Right ventricle myocardium inferior (tissue), 1 donor: ENCODE measurements at places on chromosomes 4 and X.
A peak's percentile ranks its signal among the peaks of the same experiment; 100 is the strongest.

- no peak for DNase-seq
Measured at GRCh38 chr4:41602113-41602512, 64.2 kb downstream of the LIMCH1 start.

DNA sequence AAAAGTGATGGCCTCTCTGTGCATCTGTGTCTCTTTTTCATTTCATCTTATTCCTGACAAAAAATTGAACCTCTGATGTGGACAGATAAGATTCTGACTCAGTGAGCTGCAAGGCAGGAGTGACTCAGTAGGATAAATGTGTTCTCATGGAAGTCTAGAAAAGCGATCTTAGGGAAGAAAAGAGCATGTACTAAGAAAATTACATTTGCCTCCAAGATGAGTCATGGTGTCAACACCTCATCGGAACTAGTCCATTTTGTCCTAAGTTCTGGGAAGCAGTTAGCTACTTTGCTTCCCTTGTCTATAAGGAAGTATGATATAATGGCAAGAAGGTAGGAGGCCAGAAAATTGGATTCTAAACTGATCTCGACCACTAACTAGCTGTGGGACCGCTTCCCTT lies 83.5 kb upstream of the AFF2 start:
- DNase-seq: no peak

DNA sequence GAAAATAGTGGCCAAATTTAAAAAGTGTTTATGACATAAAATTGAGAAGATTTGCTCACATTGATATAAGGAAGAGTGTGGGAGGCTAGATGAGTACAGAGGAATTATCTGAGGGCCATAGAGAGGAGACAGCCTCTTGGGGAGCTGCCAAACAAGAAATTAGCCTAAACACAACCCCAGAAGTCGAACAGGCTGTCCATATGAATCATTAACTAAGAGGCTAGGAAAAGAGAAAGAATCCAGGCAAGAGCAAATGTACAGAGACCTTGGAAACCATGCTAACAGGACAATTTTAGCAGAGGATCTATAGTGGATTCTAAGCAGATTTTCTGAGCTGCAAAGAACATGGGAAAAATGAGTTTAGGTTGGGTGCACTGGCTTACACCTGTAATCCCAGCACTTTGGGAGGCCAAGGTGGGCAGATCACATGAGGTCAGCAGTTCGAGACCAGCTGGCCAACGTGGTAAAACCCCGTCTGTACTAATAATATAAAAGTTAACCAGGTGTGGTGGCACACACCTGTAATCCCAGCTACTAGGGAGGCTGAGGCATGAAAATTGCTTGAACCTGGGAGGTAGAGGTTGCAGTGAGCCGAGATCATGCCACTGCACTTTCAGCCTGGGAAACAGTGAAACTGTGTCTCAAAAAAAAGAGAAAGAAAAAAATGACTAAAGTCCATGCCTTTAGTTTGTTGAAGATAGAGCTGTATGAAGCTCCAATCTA lies 76.1 kb downstream of the NWD2 start:
- DNase-seq: no peak

GRCh38 chrX:43467608-43468234 lies 188.4 kb upstream of the MAOA start:
- DNase-seq: no peak

- DNase-seq: no peak
Measured at GRCh38 chrX:40267334-40268187, 169.8 kb upstream of the BCOR start.

- DNase-seq: peak; percentile 46
Measured at GRCh38 chr4:153788413-153789276, at the start of gene SFRP2. Gene SFRP2, minus strand, starts transcription at chr4:153789083. Its CDS starts 248 bp downstream, at chr4:153788835.

GRCh38 chr4:103292959-103293358 lies 94.8 kb upstream of the CENPE start:
- no peak for DNase-seq

DNA sequence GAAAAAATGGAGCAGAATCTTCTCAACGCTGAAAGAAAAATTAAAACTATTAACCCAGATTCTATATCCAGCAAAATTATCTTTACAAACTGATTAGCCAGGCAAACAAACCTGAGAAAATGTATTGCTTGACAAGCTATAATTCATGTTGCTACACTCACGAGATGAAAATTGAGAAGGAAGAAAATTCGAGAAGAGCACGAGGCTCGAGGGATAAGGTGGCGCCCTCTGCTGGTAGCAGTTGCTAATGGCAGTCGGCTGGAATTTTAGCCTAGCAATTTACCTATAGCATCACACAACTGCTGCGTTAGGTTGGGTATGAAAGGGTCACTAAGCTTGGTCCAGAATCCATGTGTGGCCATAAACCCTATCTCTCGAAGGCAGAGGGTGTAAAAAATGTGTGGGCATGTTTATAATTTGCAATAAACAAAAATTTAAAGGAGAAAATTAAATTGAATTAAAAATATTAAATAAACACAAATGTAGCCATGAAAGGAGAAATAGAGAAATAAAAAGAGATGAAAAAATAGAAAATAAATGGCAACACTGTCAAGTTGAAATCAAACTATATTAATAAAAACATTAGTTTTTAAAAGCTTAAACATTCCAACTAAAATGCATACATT lies 126.6 kb downstream of the PPP4R3C start:
- no peak for DNase-seq

GRCh38 chr4:68499021-68499420 lies 51.8 kb downstream of the TMPRSS11E start:
- no peak for DNase-seq

- DNase-seq: no peak
Measured at GRCh38 chr4:106329041-106329618, 12.8 kb downstream of the AIMP1 start.

DNA sequence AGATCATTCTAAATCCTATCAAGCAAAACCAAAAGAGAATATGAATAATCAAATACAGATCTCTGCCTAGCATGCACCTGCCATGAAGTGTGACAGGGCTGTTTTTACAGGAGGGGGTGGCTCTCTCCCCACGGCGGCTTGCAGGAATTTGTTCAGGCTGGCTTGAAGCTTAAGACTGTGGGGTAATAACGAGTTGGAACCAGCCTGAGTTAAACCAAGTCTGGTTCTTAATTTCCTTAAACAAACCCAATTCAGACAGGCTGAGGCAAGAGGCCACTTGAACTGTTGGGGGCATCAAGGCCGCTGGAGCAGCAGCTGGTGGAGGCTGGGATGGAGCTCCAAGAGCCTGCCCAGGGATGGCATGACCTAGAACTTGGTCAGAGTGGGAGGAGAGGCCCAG lies 45.1 kb upstream of the LGI2 start:
- DNase-seq: no peak

DNA sequence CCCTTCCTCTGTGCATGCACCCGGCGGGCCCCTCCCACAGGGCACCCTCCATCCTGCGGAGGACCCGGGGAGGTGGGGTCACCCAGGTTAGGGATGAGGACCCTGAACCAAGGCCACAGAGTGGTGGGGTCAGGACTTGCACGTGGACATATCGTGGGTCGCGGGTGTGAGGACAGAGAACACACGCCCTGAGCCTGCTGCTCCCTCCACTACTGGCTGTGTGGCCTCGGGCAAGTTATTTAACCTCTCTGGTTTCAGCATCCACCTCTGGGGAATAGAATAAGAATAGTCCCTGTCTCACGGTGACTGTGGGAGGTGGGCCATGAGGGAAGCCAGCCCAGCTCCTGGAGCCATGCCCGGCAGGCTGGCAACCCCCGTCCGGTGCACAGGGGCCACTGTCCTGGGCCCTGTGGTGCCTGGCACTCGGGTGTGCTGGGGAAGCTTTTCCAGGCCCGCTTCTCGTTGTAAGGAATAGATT lies 5.1 kb downstream of the PSAPL1 start:
- peak; percentile 54 for DNase-seq

DNA sequence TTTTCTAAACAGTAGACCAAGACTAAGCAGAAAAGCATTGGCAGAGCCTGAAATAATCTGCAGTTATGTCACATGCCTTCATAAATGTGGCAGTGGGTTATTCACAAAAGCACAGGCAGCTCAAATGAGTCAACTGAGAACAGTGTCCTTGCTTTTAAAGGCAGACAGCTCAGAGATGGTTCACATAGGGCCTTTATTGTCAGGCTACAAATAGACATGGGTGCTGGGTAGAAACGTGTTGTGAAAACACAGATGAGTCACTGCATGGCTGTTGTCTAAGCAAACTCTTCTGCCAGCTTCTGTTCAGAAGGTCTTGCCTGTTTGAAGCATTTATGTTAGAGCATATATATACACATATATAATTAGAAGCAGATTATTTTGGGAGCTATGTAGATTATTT lies 118.0 kb downstream of the SLC4A4 start:
- DNase-seq: no peak

DNA sequence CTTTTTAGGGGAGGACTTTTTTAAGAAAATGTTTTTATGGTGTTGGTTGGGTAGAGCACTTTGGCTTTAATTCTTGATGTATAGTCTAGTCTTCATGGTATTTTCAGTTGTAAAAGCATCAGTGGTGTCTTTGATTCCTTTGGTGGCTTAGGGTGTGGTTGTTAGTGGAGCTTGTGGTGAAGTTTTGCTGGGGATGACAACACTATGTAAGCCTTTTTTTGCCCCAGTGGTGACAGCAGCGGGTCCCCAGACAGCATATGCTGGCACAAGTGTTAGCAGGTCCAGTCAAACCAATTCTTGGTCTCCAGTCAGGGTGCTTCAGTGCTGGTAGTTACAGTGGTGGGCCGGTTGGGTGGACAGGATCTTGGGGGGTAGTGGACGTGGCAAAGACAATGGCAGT lies 52.0 kb downstream of the CHIC1 start:
- no peak for DNase-seq

GRCh38 chr4:159206427-159206871 lies 103.6 kb downstream of the RAPGEF2 start:
- no peak for DNase-seq

DNA sequence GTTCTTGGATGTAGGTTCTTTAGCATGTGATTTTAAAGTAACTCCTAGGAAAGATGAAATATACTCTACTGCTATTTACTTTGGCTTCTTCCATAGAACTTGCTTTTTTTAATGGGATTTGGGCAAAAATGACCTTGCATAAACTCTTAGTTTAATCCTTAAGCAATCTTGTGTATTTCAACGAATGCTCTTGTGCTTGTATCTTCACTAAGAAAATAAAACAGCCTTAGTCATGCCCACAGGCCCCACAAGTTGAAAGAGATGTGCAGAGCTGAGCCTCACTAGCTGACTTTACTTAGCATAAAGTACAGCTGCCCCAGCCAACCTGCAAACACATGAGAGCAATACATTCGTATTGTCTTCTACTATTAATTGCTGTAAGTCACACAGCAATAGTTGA lies 1609.2 kb downstream of the STIM2 start:
- DNase-seq: no peak

- DNase-seq: no peak
Measured at GRCh38 chr4:153905231-153905630, 116.3 kb upstream of the SFRP2 start.

GRCh38 chr4:110787109-110787508 lies 164.2 kb upstream of the PITX2 start:
- no peak for DNase-seq

DNA sequence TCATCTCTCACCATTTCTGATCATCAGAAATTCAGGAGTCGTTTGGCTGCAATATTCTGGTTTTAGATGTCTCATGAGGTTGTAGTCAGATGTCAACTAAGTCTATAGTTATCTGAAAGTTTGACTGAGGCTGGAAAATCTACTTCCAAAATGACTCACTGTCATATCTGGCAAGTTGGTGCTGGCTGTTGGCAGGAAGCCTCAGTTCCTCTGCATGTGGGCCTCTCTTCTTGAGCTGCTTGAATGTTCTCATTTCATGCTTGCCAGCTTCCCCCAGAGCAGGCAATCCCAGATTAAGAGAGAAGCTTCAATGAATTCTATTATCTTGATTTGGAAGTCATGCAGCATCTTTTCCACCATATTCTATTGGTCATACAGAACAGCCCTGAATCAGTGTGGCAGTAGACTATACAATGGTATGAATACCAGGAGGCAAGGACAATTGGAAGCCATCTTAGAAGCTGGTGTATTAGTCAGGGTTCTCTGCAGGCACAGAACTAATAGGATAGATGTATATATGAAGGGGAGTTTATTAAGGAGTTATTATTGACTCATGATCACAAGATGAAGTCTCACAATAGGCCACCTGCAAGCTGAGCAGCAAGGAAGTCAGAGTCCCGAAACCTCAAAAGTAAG lies 46.8 kb upstream of the ELF2 start:
- no peak for DNase-seq

DNA sequence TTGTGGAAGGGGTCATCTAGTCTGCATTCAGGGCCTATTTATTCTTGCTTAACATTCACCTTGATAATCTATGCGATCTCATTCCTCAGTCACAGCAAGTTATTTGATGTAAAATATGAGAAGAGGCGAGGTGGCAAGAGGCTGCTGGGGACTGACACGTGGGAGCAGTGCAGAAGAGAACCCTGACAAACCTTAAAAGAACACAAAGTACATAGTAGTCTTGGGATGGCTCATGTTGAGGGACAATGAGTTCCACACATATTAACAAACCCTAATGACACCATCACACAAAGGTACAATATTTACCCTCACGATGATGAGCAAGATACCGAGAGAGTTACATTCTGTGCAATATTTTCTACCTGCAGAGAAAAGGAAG lies 57.5 kb downstream of the MAML3 start:
- no peak for DNase-seq

DNA sequence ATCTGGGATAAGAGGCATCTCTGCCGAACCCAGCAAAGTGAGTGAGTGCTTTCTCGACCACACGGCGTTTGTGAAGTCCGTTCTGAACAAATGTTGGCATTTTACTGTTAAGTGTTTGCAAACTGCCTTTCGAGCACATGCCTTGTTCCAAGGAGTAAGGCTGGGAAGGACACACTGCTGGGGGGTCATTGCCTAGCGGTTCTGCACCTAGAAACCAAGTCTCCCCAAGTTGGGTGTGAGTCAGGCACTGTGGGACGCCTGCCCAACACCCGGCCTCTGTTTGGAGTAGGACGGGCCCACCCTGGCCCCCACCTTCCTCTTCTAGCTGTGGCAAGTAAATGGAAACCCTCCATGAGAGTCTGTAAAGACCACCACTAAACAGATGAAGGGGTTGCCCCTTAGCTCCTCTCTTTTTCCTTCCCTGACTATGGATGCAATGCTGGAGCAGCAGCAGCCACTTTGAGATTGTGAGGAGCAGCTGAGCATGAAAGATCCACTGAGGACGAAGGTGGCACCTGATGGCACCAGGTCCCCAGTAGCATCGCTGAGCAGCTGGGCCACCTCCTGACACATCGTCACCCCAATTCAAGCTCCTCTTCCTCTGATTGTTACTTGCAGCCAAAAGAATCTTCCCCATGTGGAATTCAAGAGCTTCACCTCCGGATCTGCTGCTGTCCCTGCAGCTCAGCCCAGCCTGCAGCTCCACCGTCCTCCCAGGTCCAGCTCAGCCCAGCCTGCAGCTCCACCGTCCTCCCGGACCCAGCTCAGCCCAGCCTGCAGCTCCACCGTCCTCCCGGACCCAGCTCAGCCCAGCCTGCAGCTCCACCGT lies 6.3 kb downstream of the CPLX1 start:
- DNase-seq: peak; percentile 64

GRCh38 chr4:25970226-25970675 lies 56.2 kb downstream of the SMIM20 start:
- DNase-seq: peak; percentile 81

GRCh38 chr4:54568184-54568583 lies 89.6 kb upstream of the KIT start:
- no peak for DNase-seq
